Neural progenitor cell (in vitro differentiated cells): ENCODE measurements at places on chromosomes 16 and 17. TPM values are rescaled to one million over a fixed set of nuclear protein-coding genes. Genes with fewer than 3 reads are reported as not detected.

DNA sequence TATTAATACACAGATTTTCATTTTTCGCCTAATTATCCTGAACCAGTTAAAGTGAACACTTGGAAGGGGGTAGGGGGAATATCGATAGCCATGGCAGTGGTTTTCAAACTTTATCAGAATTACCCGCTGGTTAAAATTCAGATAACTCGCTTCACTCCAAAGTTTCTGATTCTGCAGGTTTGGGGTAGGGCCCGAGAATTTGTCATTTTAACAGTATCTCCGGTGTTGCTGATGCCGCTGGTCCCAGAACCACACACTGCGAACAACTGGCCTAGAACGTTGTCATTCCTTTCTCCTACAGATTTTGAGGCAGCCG is 313 bp upstream of the NSRP1 start:
- no peak for DNase-seq

DNA sequence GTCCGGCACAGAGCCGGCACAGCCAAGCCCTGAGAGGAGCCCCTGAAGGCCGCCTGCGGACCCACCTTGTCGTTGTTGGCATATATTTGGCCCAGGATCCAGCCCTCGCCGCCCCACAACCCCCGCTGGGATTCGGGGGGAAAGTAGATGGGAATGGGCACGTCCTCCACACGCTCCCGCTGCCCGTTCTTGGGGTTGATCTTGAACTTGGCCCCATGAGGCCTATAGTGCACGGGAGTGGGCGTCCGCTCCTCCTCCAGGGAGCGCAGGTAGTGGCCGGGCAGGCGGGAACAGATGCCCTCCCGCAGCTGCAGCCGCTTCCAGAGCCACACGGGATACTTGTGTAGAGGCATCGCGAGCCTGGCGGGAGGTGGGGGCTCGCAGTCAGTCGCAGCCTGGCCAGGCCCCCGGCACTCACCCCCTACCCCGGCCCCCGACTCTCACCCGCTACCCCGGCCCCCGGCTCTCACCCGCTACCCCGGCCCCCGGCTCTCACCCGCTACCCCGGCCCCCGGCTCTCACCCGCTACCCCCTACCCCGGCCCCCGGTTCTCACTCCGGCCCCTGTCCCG is 387 bp downstream of the MRPL28 start:
- DNase-seq: peak; percentile 47

DNA sequence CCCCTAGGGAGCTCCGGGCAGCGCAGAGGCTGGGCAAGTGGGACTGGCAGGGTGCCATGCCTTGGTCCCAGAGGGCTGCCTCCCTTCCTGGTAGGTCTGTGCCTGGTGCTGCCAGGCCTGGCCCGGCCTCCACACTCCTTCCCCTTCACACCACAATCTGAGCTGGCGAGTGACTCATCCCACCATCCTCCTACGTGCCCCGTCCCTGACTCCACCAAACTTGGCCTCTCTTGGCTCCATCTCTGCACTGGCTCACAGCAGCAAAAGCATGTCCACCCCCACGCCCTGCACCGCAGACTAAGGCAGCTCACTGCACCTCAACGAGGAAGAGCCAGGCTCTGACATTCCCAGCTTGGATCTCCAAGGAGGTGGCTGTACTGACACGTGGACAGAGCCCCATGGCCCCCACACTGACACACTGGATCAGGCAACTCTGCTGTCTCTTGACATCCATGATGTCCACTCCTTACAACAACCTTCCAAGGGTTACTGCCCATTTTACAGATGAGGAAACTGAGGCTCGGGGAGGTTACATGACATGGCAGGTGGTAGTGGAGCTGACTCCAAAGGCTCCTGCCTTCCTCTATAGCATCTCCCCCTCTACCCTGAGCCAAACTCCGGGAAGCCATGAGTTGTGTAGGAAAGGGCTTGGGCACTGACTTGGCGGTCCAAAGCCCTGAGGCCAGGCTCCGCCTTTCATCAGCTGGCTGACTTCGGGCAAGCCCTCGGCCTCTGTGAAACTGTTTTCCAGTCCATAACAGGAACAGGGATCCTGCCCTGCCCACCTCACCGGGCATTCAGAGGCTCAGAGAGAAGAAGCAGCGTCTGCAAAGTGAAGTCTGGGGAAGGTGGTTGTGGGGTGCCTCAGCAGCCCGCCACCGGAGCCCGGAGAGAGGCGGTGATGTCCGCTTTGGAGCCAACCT is 20.1 kb upstream of the KRT19 start:
- no peak for DNase-seq

GRCh38 chr17:48549281-48549630 is 4.3 kb upstream of the HOXB2 start:
- DNase-seq: no peak

DNA sequence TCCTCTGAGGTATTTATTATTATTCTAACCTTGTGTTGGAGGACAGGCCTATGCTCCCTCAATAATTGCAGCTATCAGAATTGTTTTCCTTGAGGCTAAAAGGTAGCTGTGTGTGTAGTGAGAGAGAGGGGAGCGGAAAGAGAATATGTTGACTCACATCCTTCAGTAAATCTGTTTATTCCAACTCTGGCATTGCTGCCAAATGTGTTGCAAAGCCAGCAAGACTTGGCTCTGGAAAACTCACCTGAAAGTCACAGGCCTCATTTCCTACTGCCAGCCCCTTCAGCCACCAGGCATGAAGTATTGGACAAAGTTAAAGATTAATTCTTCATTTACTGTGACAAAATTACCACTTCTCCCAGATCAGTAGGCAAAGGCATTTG is 9.6 kb downstream of the CA10 start:
- no peak for DNase-seq

Gene MRPS23
- 16.4 and 33.3 TPM in 2 replicates for total RNA-seq

GRCh38 chr16:12976936-12977335 is 75.5 kb downstream of the SHISA9 start:
- peak; percentile 62 for DNase-seq

Gene ZNF747
- 7.0 and 14.5 TPM in 2 replicates for total RNA-seq

- DNase-seq: no peak
Measured at GRCh38 chr16:11759997-11760396, 17.3 kb upstream of the TXNDC11 start.

- no peak for DNase-seq
Measured at GRCh38 chr17:53219821-53220220, 602.9 kb upstream of the KIF2B start.

DNA sequence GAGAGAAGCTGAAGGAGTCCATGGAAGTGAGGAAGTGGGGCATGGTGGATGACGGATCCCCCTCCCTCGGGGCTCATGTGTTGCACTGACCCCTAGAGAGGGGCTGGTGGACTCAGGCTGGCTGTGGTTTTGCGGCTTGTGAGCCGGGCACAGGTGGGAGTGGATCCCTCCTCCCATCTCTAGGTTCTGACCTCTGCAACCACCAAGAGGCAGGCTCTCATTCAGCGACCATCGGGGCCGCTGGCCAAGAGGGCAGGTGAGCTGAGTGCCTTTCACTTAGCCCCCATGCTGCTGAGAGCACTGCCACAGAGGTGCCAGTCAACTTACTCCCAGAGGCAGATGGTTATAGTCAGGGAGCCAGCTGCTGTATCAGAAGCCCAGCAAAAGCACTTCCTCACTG is 67.3 kb downstream of the SCNN1B start:
- no peak for DNase-seq

DNA sequence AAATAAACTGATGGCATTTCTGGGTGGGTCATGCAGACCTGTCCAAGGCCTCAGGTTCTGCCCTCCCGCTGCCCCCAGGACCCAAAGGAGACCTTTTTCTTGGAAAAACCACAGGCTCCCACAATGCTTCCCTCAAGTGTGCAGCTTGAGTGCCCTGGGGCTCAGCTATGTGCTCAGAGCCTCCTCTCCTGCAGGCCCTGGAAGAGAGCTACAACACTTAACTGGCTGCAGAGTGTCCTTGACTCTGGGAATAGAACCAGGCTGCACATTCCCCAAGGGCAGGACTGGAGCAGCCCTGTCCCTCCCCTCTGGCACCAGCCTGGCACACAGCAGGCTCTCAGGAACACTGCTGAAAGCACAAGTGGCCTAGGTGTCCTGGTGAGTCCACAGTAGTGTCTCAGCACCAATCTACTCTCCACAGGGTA is 4.8 kb upstream of the SREBF1 start:
- DNase-seq: no peak

GRCh38 chr17:62159994-62160393 is 94.9 kb upstream of the MED13 start:
- DNase-seq: no peak

DNA sequence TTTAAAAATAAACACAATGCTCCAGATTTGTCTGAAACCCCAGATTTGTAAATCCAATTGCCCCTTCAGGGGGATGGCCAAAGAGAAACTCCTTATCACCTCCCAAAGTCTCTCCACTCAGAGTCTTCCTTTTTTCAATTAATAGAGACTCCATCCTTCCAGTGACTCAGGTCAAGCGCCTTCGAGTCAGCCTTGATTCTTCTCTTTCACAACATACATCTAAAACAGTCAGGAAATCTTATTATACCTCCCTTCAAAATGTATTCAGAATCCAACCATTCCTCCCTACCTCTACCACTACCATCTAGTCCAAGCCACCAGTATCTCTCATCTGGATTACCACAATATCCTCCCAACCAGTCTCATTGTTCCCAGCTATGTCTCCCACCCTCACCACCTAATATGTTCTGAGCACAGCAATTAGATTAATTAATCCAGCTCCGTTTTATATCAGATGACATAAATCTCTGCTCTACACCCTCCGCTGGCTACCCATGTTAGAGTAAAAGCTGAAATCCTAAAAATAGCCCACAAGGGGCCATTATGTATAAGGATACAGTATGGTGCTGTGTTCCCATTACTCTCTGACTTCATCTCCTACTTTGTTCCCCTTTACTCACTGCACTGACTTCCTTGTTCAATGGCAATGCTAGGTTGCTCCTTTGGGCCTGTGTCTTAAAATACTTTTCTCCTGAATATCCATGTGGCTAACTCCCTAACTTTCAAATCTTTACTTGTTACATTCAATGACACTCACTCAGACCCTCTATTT is 11.8 kb downstream of the SIAH1 start:
- no peak for DNase-seq

DNA sequence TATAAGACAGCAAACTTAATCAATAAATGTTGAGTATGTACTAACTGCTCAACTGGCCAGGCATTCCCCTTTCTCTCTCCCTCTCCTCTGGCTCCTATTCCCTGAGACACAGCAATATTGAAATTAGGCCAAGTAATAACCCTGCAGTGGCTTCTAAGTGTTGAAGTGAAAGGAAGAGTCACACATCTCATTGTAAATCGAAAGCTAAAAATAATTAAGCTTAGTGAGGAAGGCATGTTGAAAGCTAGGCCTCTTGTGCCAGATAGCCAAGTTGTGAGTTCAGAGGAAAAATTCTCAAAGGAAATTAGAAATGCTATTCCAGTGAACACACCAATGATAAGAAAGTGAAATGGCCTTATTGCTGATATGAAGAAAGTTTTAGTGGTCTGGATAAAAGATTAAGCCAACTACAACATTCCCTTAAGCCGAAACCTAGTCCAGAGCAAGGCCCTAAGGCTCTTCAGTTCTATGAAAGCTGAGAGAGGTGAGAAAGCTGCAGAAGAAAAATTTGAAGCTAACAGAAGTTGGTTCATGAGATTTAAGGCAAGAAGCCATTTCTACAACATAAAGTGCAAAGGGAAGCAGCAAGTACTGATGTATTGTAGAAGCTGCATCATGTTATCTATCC is 35.4 kb upstream of the ABCC11 start:
- DNase-seq: no peak

DNA sequence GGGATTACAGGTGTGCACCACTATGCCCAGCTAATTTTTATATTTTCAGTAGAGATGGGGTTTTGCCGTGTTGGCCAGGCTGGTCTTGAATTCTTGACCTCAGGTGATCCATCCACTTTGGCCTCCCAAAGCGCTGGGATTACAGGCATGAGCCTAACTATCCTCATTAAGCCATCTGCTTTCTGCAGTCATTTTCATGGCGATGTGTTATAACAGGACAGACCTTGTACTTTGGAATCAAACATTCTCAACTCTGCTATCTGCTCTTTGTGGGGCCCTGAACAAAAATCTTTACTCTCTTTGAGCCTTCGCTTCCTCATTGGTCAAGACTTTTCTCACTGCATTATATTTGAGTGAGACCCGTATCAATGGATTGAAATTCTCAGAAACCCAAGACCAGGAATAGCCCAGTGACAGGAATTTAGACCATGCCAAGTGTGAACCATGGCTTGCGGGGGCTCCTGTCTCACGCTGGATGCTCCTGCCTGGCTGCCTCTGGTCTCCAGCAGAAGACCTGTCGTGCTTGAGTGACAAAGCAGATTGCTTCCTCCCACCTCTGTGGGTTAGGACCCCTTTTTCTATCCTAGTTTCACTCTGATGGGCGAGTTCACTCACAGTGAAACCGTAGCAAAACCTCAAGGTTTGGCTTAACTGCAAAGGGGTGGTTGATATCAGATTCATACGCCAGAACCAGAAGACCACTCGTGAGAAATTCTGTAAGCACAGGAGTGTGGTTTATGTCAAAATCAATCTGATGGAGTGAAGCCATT is 519.1 kb downstream of the MAF start:
- DNase-seq: no peak

GRCh38 chr17:8481089-8481488 is 45.4 kb downstream of the NDEL1 start:
- no peak for DNase-seq

DNA sequence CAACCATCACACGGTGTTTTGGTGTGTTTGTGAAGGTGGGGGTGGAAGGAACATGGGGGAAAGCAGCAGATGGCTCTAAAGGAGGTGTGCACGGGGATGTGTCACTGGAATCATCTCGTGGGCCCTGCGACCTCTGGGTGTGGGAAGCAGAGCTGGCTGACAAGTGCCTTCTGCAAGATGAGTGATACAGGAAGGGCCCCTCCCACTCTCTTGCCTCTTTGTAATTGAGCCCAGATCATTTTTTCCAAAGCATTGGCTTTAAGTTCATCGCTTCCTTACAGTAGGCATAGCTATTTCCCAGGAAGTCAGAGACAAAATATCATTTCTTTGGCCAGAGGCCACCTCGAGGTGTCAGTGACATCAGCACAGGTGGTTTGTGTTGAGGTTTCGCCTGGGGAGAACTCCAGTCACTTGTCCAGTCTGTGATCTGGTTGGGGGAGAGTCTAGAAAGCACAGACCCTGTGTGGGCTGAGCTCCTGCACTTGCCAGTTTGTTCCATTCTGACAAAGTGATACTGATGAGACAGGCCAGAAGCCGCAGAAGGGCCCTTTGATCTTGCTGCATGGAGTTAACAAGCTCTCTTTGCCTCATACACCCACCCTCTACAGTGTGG is 20.6 kb upstream of the SNTB2 start:
- DNase-seq: no peak

DNA sequence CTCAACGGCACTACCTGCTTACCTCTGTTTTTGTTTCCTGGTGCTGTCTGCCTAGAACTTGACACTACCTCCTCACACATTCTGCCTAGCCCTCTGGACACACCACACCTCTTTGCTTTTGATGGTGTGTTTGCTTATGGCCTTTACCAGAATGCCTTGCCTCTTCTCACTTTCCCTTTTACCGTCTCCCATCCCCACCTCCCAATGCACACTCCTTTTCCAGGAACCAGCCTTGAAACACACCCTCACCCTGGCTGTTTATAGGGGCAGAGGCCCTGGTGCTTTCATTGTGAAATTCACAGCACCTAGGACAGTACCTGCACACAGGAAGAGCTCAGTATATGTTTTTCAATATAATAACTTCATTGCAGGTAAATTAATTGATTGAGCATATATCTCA is 56.2 kb downstream of the MAP2K6 start:
- DNase-seq: no peak

GRCh38 chr17:393806-394717 is 41.5 kb upstream of the RPH3AL start:
- no peak for DNase-seq

Gene SCNN1B
- not detected in 2 replicates for total RNA-seq
